ENCODE measurements at places on chromosomes 12 and 14. TPM values are rescaled to one million over a fixed set of nuclear protein-coding genes. Genes with fewer than 3 reads are reported as not detected.

The KRT73 gene
- total RNA-seq = not detected

The BCL2L14 gene
- not detected for total RNA-seq

The ASPG gene
- total RNA-seq = not detected

The ADAM21 gene
- total RNA-seq = 0.66 TPM

The TRHDE gene
- 7.3 TPM for total RNA-seq

The AGAP2 gene
- total RNA-seq = under 0.01 TPM

The CMKLR1 gene
- total RNA-seq = under 0.01 TPM

The CD163 gene
- 0.26 TPM for total RNA-seq

The GTF2H3 gene
- total RNA-seq = 39.3 TPM

The PTPRR gene
- total RNA-seq = under 0.01 TPM

The EPYC gene
- not detected for total RNA-seq

The IFNG gene
- total RNA-seq = not detected

The GLI1 gene
- 2.0 TPM for total RNA-seq

The PPP4R4 gene
- total RNA-seq = 0.51 TPM

The GPRC5D gene
- total RNA-seq = not detected

Measured in fibroblast of lung (primary cell).